ENCODE measurements at places on chromosomes 7 and 10.

DNA sequence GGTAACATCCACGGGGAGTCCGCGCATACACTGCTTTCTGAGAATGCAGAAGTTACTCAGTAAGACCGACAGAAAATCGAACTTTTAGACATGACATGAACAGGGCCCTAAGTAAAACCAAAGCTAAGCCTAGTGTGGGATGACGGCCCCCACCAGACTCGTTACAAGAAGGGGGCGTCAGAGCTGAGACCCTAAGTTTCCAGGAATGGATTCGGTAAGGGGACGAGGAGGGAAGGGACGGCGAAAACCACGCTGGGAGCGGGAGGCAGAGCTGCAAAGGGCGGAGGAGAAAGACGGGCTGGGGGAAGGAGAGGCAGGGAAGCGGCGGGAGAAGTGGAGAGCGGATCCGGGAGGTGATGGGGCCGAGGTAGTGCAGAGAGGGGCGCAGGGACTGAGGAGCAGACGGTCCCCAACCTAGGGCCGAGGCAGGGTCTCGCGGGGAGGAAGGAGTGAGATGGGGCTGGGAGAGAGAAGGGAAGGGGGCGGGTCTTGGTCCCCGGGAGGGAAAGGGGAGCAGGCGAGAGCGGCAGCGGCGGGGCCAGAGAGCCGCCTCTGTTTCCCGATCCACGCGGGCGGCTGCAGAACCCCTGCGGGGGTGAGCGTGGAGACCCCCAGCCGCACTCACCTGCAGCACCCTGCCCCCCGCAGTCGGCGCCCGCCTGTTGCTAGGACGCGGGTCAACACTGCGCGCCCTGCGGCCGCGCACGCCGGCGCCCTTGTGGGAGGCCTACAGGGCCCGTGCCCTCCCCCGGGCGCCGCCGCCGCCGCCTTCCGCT lies 513 bp downstream of the ODAD2 start:
- peak; percentile 8 for DNase-seq

DNA sequence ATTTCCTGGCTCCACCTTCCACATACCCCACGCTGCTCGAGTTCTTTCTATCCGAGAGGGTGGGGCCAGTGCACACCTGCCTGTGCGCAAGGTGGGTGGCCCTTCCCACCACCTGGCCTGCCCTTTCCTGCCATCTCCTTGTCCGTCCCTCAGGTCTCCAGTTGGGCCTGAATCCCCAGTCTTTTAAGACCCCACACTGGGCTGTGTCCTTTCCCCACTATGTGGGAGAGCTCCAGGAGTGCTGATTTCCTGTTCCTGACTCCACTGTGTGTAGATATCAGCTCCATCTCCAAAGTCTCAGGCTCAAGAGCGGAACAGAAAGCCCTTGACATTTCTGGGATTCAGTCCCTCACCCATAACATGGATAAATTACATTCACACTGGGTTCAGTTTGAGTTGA lies 20.1 kb downstream of the LHPP start:
- DNase-seq = no peak

DNA sequence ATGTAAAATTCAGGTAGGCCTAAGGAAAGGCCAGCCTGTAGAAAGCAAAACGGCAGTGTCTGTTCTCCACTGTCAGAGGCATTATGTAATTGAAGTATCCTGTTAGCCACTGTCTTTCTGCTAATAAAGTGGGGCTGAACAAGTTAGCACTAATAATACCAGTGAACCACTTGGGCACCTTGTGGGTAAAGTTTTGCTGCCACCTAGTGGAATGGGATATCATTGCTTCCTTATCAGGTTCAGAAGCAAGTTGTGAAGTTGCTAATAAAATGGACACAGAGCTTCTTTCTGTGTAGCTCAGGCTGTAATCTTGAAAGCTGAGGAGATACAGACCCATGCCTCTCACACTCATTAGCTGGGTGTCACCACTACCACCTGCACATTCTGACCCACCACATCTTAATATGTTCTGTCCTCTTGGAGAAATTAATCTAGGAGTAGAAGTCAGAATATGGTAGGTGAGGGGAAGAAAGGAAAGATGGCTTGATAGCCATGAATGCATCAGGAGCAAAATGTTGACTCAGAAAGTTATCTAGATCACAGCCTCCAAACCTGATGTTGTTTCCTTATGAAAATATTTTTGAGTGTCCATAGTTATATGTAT lies 175.1 kb downstream of the SEPTIN7 start:
- peak; percentile 78 for DNase-seq

DNA sequence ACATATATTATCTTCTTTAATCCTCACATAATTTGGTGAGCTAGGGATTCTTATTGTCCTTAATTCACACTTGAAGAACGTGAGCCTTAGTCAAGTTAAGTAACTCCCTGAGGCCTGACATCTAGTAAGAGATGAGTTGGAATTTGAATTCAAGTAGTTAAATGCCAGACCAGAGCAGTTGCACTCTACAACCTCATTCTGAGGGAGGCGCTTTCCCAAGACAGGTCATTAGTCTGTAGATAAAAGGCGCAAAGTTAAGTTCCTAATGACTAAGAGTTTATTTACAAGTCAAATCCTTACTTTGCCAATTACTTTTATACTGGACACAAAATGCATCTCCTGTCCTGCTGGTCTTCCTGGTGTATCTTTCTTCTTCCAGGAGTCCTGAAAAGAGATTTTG lies 3.6 kb upstream of the EXOC6 start:
- no peak for DNase-seq

DNA sequence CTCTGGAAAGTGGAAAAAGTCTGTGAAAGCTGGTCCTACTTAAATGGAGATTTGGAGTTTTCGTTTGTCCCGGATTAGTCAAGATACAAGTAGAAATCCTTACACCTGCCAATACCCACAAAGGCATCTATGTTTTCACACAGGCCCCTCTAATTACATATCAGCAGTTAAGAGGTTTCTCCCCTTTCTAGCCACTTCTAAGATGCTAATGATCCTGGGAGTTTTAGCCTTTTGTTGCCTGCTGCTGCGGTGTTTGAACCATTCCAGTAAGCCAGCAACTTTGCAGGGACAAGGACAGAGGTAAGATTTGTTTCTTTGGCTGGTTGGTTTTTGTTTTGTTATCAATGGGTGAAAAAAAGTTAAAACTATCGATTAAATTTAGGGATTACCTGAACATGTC lies 5.8 kb upstream of the C1QL3 start:
- no peak for DNase-seq

- no peak for DNase-seq
Observed at GRCh38 chr7:51316666-51317581, at the start of gene COBL. TSS of gene COBL (minus strand) at chr7:51316809. CDS start at chr7:51316633, 176 bp downstream.

GRCh38 chr10:129018511-129018910 lies 448.5 kb upstream of the MGMT start:
- DNase-seq = no peak

GRCh38 chr10:114520453-114520852 lies 116.2 kb upstream of the AFAP1L2 start:
- DNase-seq = peak; percentile 49

DNA sequence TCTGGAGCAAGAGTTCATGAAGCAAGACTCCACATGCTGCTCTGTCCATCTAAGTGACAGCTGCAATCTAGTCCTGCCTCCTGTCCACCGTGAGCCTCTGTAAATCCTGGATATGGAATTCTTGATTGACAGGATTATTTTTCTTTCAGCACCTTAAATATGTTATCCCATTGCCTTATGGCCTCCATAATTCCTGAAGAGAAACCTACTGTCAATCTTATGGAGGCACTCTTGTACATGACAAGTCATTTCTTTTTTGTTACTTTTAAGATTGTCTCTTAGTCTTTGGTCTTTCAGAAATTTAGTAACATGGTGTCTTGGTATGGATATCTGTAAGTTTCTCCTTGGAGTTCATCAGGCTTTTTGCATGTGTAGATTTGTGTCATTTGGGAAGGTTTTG lies 82.8 kb downstream of the NPSR1 start:
- DNase-seq = no peak

GRCh38 chr10:28839600-28840007 lies 162.3 kb downstream of the BAMBI start:
- no peak for DNase-seq

DNA sequence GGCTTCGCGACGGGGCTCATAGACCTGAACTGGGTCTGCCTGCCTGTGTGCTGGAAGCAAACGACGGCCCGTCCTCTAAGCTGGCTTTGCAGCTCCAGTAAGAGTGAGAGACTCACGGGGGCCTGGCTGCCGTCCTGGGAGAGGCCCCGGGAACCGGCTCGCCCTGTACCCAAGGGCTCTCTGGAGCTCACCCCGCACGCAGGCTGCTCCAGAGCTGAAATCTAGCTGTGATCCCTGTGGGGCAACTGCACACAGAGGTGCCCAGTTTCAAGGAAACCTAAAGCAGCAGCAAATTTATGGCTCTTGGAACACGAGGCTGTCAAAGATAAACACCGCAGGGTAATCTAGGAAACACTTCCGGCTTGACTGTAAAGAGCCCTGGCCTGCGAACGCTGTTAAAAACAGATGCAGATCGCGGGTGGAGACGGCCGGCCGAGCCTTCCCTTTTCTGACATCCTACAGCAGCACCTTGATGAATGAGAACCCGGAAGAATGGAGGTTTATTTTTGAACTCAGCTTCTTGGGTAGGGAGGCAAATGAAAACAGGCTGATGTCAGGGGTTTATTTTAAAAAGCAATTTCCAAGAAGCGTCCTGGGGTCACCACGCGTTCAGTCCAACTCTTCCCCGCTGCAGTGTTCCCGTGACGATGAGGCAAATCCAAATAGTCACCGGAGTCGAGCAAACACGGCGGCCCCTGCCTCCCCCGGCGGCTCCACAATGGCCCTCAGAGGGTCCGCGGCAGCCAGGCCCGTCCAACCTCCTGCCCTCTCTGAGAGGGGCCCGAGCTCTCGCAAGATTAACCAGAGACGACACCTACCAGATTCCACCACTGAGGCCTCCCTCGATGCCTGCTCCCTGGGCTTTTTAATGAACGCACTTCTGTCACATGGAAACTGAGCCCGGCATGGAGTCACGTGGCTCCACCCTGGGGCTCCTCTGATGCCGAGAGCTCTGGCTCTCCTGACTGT lies 29.6 kb downstream of the AMZ1 start:
- no peak for DNase-seq

DNA sequence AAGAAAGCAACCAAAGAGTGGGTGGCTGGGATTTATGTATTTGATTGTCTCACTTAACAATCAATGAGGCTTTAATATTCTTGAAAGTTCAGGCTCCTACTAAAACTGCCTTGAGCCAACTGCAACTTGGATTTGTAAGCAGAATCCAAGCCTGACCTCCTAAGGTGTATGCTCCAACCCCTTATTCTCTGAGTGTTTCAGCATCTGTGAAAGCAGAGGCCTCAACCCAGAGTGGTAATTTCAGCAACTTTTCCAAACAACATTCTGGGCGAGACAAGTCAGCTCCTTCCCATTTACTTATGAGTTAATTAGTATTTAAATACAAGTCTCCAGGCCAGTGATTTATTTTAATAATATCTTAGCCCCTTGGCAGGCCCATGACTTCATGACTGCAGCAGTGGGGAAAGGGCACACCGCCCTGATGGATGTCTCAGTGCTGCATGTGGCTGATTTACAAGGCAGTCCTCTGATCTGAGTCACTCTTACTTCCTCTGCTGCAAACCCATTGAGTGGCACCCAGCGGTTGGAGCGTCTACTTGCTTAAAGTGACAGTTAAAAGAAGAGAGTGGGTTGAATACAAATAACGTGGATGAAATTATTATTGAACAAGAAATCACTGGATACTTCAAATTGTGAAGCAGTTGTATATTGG lies 209.1 kb downstream of the TRIL start:
- DNase-seq = no peak

DNA sequence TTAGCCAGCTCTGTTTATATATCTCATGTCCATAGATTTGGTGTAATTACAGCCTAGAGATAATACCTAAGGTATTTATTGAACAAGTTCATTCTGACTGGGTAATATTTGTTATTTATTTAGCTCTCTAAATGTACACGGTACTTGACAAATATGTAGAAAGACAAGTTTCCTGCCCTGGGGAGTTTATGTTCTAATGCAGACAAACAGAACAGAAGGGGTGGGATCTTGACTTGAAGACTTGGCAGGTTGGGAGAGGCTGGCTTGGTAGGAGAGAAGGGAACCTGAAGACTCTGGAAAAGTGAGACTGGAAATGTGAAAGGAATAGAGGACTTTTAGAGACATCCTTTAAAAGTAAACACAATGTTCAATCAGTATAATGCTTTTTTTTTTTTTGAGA lies 97.7 kb upstream of the CDK6 start:
- DNase-seq = no peak

DNA sequence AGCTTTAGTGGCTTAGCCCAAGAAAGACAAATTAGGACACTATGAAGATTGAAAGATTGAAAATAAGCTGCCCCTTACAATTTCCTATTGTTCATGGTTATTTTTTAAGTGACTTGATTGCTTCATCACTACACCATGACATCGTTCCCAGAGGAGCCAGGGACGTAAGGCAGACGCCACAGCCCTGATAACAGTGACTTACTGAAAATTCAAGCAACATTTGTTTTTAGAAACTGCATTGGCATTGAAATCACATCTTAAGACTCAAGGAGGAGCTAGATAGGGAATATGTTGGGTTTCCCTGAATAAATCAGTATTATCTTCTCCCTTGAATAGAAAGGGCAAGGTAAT lies 38.7 kb upstream of the ANK3 start:
- DNase-seq = no peak

GRCh38 chr7:36591636-36592035 lies 132.7 kb downstream of the AOAH start:
- no peak for DNase-seq

DNA sequence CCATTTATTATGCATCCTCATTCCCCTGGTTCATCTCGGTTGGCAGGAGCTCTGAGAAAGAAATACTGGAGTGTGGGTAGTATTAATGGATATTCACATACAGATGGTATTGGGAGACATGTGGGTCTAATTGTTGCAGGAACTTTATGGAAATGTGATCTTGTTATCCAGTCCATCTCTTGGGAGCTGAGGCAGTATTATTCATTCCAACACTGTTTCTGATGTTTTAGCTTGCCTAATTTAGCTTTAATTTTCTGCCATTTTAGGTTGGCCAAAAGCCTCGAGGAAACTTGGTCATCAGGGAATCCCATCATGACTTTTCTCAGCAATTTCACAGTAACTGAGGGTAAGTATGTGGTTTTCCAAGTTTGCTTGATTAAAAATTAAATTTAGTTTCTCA lies 125.7 kb downstream of the ABCA13 start:
- DNase-seq = no peak

GRCh38 chr7:106779877-106780276 lies 85.2 kb upstream of the PIK3CG start:
- no peak for DNase-seq

GRCh38 chr10:31741473-31741872 lies 187.2 kb downstream of the ARHGAP12 start:
- no peak for DNase-seq

DNA sequence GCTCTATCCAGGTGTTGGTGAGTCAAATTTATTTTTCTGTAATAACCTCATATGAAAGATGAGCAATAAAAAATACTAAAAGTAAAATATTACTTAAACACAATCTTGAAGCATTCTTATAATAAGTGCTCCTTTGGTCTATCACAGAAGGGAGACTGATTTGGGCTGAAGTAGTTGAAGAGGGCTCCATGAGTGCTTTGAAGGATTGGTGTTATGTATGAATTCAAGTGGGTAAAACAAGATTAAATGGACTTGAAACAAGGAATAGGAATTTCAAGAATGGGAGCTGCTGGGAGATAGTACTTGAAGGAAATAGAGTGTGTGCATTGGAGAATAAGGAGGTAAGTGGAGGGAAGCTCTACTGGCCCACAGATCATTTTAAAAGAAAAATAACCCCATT lies 7.3 kb upstream of the OR2A2 start:
- DNase-seq = no peak

Data from fibroblast of the conjunctiva (primary cell).